Kasumi-1 (cell line): ENCODE measurements at places on chromosomes 5 and 9.
A peak's percentile ranks its signal among the peaks of the same experiment; 100 is the strongest.

GRCh38 chr5:42620579-42621216 is 135.9 kb upstream of the CCDC152 start:
- DNase-seq = no peak

DNA sequence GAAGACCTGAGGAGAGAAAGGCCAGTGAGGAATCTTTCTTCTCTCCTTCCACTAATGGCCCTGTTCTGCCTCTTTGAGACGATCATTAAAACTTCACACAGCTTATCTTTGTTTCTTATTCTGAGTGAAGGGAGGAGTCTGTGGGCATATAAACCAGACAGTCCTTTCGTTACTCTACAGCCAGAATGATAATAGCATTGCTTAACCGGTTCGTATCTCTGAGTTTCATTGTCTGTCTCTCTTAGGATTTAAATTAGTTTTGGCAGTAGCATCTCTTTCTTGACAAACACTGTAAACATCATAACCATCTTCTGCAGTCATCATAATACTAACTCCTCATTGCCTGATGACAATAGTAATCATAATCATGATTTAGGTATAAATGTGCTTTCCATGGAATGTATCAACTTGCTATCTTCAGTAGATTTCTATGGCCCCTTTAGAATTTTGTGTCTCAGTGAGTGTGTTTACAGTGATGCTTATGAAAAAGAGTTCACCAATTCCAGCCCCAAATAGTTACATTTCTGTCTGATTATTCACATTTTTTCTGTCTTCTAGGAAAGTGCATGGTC is 618.8 kb upstream of the KLF4 start:
- DNase-seq = no peak

DNA sequence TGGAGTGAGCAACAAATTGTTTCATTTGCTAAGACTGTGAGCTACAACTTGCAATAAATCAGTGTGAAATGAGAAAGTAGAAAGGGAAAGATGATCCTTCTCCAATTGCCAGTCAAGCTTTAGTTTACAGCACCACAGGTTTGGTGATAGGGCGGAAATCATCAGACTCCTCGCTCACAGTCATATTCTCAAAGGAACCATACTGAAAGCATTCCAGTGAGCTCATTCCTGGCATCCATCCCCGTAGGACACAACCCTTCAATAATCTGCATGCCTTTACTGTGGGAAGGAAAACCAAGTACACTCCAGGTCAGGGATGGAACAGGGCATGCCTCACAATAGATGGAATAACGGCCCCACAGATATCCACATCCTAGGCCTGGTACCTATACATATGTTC is 80.7 kb downstream of the FSTL4 start:
- DNase-seq = no peak

GRCh38 chr5:55988979-55989638 is 5.7 kb downstream of the IL6ST start:
- DNase-seq = no peak

- DNase-seq = no peak
These were observed 796 bp downstream of the TRIM52 start for GRCh38 chr5:181259974-181260719.

DNA sequence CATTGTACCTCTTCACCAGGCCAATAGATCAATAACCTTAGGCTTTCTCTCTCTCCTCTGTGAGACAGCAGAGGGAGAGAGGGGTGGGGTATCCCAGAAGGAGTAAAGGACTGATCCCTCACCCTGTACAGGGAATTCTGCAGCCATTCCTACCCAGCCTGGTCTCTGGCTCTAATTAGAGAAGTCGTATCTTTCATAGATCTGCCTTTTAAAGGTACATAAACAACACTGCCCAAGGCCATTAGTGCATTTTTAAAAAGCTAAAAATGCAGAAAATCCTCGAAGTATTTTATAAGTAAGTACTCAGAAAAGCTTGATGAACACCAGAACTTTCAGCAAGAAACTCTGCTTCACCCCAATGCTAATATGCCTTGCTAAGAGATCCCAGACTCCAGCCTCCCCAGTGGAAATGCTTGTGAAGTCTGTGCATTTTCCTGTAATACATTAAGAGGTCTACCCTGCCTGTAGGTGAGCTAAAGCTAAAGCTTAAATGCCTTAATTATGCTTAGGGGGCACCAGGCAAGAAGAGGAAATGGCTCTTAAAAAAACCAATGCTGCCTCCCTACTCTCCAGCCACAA is 200.0 kb upstream of the ANKRD55 start:
- DNase-seq = peak; percentile 9

GRCh38 chr5:140633021-140633471 is at the start of gene CD14:
CD14 (minus strand) TSS chr5:140633175; CDS start chr5:140633071, 104 bp downstream.
- DNase-seq = peak; percentile 32

GRCh38 chr5:87916320-87916719 is 352.3 kb downstream of the TMEM161B start:
- no peak for DNase-seq

DNA sequence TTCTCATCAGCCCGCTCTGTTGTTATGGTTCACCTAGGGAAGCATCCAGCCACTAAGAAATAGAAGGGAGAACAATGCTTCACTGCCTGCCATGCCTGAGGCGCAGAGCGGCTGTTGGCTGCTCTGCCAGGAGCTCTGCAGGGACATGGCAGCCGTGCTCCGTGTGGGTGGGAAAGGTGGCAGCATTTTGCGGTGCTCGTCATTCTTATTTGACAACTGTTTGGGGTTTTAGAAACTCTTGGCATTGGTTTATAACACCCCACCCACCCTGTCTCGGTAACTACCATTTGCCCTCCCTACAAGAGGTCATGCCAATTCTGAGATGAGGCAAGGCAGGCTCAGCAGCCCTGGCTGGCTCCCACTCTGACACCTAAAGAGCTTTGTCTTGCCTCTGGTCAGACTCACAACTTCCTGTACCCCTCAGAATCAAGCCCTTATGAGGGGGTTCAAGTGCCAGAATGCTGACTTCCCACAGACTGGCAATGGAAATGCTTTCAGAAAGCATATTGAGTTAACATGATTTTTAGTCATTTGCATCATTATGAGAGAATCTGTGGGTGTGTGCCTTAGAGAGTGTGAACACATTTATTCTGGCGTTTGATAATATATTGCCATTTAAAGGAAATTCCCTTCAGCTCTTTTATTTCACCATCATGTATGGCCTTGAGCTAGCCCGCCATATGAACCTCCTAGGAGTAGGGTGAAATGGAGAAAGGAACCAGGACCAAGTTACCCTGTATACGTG is 288.0 kb upstream of the ANKRD55 start:
- DNase-seq = no peak

DNA sequence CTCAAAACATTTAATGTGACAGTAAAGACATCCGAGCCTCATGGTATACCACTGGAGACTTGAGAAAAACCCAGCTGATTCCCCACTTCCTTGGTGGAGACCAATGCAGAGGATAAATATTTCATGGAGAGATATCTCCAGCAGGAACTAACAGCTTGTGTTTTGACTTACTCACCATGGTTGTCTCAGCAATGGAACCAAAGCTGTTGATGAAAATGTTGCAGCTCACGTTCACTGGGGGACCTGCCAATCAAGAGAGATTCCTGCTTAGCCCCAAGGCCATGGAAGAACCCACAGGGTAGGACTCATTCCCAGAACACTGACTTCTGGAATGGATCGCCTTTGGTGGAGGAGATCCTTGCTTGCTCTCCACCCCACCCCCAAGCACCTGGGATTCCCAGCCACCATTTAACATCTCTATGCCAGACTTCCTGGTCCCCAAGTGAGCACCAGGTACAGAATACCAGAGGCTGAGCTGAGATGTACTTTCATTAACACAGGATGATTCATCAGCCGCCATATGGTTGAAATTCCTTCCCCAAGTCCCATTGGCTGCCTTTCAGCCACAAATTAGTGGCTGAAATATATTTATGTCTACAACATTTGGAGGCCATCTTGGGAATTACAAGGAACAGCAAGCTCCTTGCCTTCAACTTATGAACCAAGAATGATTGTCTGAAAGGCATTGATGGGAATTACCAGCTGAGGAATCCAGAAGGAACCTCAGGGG is 37.9 kb downstream of the GLRA1 start:
- DNase-seq = no peak

GRCh38 chr5:54897001-54897400 is 88.4 kb downstream of the ESM1 start:
- no peak for DNase-seq

DNA sequence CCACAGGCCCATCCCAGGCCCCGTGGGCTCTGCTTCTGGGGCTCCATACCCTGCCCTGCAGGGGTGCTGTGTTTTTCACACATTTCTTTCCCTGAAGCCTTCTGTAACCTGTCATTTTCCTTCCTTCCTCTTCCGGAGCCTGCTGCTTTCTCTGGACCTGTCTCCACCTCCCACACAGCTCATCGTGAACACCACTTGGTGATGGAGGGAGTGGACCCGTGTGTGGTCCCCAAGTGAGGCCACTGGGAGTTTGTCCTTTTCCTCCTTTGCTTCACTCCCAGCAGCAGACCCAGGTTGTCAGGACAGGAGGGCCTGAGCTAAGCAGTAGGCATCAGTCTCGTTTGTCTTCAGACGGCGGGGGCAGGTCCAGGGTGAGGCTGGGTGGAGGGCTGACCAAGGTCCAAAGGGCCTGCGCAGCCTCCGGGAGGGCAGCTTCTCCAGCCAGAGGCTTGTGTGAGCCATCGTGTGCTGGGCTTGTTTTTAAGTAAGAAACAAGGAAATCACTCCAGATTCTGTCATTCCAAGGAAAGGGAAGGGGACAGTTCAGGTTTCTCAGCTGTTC is 5.8 kb upstream of the POMT1 start:
- no peak for DNase-seq

DNA sequence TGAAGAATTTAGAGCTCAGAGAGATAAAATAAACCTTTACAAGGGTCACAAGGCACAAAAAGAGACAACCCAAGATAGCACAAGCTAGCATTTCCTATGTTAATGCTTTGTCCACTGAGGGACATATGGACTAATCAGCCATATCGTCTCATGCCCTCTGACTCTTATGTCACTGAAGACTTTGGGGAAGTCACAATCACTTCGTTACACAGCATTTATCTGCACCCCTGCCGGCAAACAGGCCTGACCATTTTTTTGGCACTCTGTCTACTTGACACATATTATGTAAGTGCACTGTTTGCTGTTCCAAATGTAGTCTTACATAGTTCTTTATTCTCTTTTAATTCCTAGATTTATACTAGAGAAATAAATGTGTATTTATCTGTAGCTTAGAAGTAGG is 13.9 kb upstream of the BNC2 start:
- DNase-seq = no peak

- no peak for DNase-seq
These were observed 18.8 kb downstream of the MAP1B start for GRCh38 chr5:72125941-72126620.

DNA sequence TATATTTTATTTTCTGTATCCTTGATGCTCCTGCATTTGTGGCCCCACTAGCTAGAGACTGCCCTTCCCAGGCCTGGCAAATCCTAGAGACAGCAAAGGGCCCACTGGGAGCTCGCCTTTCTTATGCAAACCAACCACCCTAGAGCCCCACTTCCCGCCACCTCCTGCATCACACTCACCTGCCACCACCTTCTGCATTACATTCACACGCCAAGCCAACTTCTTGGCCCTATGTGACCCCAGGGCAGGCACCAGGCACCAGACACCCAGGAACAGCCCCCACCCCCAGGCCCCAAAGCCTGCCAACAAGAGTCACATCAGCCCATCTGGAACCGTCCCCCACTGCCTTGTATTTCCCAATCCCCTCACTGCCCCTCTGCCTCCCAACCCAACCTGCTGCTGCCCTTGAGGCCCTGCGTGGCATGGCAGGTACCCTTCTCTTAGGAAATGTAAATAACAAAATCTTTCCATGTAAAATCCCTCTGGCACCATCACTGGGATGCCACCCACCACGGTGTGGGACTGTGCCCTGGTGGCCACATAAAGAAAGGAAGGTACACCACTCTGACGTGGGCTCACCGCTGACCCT is 22.0 kb downstream of the ROR2 start:
- DNase-seq = no peak

DNA sequence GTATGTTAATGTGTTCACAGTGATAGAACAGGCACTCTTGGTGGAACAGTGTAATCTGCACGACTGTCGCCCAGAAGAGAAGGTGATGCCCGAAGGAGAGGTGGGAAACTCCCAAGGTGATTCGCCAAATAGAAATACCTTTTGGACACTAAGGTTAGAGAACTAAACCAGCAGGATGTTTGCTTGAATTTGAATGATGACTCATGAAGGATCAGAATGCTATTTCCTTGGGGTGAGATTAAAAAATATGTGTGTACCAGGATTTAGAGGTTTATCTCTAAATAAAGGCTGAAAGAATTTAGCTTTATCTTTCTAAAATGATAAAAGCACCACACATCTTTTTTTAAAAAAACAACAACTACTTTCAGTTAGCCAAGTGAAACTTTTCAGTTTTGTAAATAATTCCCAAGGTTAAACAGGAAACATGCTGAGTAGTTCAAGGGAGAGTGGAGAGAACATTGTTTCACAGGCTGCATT is 297.4 kb upstream of the TAS2R1 start:
- DNase-seq = no peak

- DNase-seq = no peak
These were observed 117.9 kb downstream of the WDR70 start for GRCh38 chr5:37496902-37497445.

DNA sequence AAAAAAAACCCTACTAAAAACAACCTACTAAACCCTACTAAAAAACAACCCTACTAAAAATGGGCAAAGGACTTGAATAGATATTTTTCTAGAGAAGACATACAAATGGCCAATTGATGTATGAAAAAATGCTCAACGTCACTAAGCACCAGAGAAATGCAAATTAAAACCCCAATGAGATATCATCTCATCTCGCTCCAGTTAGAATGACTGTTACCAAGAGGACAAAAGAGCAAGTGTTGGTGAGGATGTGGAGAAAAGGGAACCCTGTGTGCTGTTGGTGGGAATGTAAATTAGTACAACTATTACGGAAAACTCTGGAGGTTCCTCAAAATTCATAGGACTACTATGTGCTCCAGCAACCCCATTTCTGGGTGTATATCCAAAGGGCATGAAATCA is 10.8 kb downstream of the SDHA start:
- no peak for DNase-seq

DNA sequence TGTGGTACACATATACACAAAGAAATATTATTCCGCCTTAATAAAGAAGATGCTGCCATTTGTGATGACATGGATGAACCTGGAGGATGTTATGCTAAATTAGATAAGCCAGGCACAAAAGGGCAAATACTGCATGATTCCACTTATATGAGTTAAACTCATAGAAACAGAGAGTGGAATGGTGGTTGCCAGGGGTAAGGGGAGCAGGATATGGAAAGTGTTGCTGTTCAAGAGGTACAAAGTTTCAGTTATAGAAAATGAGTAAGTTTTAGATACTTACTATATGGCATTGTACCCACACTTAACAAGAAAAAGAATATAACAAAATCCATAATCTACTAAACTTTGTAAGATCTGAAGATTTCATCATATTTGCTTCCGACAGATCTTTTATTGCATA is 252.2 kb downstream of the SYK start:
- no peak for DNase-seq

GRCh38 chr9:97301974-97302373 is 5.5 kb upstream of the CCDC180 start:
- no peak for DNase-seq

DNA sequence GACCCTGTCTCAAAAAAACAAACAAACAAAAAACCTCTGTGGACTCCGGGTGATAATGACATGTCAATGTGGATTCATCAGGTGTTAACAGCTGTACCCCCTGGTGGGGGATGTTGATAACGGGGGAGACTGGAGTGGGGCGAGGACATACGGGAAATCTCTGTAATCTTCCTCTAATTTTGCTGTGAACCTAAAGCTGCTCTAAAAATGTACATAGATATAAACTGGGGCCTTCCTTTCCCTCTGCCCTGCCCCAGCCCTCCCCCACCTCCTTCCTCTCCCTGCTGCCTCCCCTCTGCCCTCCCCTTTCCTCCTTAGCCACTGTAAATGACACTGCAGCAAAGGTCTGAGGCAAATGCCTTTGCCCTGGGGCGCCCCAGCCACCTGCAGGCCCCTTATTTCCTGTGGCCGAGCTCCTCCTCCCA is 1.4 kb upstream of the CEL start:
- DNase-seq = peak; percentile 72
